Vagina (tissue), 2 donors: ENCODE measurements at places on chromosomes 13 and 19.

DNA sequence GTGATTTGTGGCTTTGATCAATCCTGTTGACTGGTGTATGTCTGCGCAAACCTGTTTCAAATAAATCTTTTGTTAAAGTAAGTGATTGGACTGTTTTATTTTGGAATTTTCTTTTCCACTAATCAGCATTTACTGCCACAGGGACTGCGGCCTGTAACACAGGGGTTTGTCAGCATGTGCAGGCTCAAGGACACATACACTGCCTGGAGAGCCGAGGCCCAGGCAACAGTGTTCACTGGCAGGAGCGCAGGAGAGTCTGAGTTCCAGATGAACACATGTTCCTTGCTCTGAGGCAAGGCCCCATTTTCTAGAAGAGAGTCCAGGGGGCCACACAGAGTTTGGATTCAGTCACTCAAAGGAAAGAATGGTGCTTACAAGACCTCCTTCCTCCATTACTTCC, 26.0 kb downstream of the SHISA2 start:
- no peak for DNase-seq

DNA sequence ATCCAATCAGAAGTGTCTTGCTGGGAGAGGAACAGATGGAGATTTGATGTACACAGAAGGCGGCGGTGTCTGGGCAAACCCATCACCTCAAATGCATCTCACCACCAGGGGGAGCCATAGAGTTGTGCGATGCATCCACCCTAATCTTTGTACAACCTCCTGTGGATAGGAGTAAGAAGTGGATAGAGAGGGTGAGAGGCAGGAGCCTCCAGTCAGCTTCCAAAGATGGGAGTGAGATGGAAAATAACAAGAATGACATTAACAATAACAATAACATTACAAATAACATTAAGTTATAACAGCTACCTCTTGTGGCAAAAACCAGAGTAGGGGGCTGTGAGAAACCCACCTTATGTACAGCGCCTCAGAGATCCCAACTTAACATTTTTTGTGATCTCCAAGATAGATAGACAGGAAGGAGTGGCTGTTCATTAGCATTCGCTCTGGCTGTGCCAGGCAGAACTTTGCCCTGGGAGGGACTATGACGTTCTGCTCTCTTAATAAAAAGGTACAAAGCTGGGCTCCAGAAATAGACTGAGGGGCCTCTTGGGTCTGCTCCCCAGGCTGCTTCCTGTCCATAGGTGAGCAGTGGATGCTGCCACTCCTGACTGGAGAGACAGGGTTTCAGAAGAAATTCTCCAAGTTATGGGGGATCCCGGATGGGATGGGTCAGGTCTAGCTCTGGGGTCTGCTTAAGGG, 5.2 kb upstream of the CEACAM18 start:
- DNase-seq = no peak

GRCh38 chr19:33403221-33403972, 29.9 kb downstream of the CEBPG start:
- no peak for DNase-seq

GRCh38 chr19:30878495-30878894, 470.7 kb downstream of the TSHZ3 start:
- no peak for DNase-seq

GRCh38 chr13:48110931-48111721, 16.2 kb upstream of the MED4 start:
- no peak for DNase-seq

- no peak for DNase-seq
These were observed 30.6 kb upstream of the SLC7A10 start for GRCh38 chr19:33256261-33256660.

DNA sequence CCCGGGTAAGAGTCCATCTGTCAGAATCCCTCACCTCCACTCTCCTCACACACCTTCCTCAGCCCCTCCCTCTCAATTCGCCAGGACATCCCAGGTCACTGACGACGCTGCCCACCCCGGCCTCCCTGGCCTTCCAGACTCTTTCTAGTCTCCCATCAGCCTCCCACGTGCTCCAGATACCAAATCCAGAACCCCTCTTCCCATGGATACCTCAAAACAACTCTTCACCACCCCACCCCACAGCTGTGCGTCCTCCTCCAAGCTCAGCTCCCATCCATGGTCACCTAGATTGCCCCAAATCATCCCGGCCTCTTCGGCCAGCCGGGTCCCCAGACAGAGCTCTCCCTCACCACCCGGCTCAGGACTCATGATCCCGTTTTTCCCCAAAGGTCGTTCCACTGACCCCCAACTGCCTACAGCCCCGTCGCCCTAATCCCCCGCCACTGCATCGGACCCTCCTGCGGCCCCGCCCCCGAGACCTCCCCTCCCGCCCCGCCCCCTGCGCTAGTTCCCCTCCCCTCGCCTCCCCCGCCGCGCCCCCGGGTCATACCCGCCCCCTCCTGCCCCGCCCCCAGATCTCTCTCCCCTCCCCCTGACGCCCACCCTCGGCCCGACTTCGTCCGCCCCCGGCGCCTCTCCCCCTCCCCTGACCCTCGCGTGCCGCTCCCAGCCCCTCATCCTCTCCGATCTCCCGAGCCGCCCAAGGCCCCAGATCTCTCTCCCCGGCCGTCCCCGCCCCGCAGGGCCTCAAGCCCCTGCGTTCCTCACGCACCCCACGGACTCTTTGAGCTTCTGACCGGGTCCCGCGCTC, 546 bp downstream of the UBXN6 start:
- DNase-seq = no peak

DNA sequence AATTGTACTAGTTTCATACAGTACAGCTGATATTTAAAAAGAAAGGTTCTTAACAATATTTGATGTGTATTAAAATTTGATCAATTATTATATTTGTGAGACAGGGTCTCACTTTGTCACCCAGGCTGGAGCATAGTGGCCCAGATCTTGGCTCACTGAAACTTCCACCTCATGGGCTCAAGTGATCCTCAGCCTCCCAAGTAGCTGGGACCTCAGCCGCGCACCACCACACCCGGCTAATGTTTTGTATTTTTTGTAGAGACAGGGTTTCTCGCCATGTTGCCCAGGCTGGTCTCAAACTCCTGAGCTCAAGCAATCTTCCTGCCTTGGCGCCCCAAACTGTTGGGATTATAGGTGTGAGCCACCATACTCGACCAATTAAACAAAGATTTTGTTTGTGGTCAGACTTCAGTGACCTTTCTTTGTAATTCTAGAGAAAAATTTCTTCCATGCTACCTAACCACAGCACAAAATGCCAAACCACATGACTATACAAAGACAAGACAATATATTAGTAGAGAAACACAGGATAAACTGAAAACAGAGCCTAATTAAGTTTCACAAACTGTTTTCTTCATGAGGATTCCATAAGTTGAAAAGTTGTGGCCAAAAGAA, 59.6 kb downstream of the RBM26 start:
- no peak for DNase-seq

DNA sequence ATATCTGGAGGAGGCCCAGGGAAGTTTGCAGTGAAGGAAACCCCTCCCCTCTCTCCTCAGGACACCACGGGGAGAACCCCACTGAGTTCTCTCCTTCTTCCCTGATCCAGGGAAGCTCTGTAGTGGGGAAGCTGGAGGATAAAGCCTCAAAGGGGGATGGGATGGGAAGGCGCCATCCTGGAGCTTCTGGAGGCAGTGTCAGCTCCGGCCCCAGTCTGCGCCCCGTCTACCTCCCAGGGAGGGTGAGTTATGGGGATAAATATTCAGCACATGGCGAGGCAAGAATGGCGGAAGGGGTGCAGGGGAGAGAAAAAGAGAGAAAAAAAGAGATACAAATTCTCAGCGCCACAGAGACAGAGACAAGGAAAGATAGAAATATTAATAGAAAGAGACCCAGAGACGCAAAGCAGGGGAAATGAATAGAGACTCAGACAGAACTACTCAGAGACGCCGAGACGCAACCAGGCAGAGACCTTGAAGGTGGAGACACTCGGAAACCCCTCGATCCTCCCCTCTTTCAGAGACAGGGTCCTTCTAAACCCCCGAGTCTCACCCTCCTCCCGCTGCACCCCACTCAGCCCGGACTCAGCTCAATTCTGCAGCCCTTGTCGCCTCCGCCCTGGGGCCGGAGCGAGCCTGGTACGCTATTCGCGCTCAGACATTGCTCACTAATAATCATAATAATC, 23.6 kb downstream of the OLFM2 start:
- DNase-seq = no peak

DNA sequence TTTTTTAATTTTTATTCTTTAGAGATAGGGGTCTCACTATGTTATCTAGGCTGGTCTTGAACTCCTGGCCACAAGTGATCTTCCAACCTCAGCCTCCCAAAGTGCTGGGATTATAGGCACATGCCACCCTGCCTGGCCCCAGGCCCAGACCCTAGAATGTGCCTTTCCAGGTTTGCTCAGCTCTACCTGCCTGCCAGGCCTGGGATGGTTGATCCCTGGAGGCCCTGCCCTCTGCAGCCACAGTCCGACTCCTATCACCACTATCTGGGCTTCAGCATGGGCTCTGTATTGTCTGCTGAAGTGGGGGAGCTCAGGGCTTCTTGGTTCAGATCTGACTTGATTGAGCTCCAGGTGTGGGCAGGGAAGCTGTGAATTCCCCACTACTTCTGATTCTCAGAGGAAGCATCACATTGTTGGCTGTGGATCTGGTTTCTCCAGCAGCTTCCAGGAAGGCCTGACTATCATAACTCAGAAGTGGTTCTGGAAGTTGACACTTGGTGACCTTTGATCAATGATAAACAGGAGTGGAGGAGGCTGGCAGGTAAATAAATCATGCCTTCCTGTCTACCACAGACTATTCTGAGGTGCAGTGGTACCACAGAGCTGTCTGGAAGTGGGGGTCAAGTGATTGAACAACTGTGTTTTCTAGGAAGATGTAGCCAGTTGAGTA, 71.9 kb downstream of the OLFM4 start:
- no peak for DNase-seq

DNA sequence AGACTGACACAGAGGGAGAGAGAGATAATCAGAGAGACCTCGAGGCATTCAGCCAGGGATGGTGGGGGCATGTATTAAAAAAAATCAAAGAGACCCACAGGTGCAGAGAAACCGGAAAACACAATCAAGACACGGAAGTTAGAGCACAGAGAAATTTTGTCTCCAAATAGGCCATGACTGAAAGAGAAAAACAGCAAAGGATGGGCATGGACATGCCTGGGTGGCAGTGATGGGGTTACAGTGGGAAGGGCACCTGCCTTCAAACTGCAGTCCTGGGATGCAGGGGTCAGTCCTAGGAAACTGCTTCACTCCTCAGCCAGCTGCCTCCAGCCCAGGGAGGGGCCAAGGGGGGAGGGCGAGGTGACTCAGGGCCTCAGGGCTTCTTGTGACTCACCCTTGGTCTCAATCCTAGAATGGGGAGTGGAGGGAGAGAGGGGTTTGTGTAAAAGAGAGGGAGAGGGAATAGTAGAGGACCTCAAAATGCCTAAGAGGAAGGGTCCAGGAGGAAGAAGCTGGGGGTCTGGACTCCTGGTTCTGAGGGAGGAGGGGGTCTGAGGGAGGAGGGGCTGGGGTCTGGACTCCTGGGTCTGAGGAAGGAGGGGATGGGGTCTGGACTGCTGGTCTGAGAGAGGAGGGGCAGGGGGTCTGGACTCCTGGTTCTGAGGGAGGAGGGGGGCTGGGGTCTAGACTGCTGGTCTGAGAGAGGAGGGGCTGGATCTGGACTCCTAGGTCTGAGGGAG, 3.6 kb upstream of the KCNN4 start:
- DNase-seq = no peak

- no peak for DNase-seq
These were observed 632.4 kb downstream of the SLITRK5 start for GRCh38 chr13:88303605-88304004.

- DNase-seq = no peak
These were observed 8.9 kb upstream of the FARP1 start for GRCh38 chr13:98133946-98134345.

- no peak for DNase-seq
These were observed 397.1 kb downstream of the SLITRK5 start for GRCh38 chr13:88068316-88068715.

GRCh38 chr13:110921695-110922094, 6.8 kb upstream of the ANKRD10 start:
- no peak for DNase-seq

- no peak for DNase-seq
These were observed 58.9 kb downstream of the UBL3 start for GRCh38 chr13:29791508-29791907.

DNA sequence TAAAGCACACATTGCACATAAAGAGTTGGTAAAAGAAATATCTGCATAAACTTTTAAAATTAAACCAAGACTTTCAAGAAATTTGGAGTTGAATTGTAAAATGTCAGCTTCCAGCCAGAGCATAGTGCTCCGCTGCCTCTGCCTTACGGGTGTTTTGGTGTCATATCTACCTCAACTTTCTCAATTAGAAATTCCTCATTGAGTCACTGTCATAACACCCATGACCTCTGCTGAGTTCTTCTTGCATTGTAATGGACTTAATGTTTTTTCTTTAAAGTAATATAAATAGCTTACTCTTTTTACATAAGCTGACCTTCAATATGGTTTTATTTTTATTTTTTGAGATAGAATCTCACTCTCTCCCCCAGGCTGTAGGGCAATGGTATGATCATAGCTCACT, 551.0 kb upstream of the NBEA start:
- DNase-seq = no peak

DNA sequence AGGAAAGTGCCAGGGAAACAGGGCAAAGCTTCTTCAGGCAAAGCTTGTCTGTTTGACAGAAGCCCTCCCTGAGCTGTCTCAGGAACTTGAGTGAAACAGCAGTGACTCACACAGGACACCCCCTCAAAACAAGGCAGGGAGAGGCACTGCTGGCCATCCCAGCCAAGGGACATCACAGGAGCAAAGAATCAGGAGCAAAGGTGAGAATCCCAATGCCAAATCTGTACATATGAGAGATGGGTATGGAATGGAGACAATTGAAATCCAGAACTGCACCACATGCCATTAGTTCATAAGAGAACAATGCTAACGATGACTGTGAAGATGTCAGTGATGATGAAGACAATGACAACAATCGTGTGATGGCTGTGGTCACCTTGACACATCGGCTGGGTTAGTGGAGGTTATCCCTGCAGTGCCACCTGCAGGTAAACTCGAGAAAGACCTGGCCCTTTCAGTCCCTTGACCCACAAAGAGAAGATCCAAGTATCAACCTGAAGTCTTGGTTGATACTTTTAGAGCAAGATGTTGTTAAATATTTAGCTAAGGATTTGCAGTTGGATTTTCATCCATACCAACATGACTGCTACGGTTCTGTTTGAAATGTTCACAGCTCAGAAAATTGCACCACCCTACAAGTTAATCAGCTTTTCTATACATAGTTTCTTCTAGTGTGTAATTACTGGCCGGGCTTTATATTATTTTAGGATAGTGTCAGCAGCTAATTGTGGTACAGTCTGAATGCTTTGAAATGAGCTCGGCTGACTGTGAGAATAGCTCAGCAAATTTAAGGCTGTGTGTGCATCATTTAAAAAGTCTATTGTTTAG, 42.0 kb upstream of the IPO5 start:
- no peak for DNase-seq
